ENCODE measurements at places on chromosomes 16 and 17.

GRCh38 chr16:51881731-51882130 is 665.2 kb downstream of the TOX3 start:
- DNase-seq, result no peak

DNA sequence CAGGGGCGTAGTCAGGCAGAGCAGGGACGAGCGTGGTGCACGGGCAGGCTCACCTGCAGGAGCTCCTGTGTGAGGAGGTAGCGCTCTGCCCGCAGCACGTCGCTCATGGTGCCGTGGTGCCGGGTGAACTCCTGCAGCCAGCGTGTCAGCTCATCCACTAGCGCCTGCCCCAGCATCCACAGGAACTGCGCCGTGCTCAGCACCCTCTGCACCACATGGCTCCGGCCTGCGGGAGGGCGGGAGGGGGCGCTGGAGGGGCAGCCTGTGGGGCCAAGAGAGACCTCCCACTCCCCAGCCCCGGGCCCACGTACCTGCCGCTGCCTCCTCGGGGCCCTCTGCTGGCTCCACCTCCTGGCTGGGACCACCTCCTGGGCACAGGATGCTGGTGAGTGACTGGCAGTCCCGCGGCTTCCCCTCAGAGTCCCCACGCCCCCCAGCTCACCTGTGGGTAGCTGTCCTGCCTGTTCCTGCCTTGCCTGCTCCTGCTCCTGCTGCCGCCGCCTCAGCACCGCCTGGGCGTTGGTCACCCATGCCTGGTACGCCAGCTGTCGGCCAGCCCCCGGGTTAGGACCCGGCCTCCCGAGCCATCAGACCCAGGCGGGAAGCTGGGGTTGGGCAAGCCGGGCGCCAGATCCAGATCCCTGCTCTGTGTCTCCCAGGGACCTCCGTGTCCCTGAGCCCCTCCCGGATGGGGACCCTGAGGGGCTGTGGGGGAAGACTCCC is 16.6 kb downstream of the CTU2 start:
- no peak for DNase-seq

DNA sequence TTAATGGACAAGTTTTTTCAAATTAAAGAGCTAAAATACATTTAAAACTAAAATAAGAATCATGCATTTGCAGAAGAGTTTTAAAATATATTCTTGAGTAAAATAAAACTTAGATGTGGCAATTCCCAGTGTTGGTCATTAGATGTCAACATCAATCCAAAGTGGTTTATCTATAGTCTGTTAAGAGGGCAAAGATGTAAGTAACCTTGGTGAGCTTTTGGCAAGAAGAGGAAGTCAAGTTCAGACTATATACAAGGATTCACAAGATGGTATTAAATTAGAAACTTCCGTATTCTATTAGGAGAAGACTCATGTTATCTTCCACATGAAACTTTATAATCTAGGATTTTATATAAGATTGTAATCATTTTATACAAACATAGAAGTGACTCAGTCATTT is 73.1 kb downstream of the CEP95 start:
- no peak for DNase-seq

GRCh38 chr17:59767176-59767575 is 59.7 kb downstream of the VMP1 start:
- DNase-seq, result no peak

DNA sequence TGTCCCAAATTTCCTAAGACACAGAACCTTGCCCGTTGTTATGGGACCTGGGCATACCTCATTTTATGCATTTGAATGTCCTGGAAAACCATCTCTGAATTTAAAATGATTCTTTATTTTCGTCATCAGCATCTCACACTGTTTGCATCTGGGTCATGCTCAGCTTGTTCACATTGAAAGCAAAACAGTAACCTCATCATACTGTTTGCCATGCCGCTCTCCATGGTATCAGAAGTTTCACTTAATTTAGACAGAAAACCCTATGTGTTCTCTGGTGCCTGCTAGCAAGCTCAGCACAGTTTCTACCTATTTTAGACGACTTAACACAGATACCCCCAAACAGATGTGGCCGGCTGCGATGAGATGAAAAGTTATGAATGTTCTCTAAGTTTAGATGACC is 292.1 kb downstream of the SNX29 start:
- DNase-seq, result no peak

All from activated effector memory CD4-positive, alpha-beta T cell treated with Interleukin-2 at 50 U/mL for 16 hours (primary cell).